ENCODE measurements at places on chromosomes 7 and 10.
A peak's percentile ranks its signal among the peaks of the same experiment; 100 is the strongest.

DNA sequence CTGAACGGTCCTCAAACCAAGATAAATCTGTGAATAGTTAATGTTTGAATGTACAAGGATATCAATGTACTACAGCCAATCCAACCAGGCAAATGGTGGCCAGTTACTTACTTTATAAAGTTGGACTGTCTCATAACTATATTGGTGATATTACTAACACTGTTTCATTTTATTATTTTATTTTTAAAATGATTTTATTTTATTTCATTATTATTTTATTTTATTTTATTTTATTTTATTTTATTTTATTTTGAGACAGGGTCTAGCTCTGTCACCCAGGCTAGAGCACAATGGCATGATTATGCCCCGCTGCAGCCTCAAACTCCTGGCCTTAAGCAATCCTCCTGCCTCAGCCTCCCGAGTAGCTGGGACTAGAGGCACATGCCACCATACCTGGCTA lies 6.8 kb downstream of the IL15RA start:
- DNase-seq: no peak

DNA sequence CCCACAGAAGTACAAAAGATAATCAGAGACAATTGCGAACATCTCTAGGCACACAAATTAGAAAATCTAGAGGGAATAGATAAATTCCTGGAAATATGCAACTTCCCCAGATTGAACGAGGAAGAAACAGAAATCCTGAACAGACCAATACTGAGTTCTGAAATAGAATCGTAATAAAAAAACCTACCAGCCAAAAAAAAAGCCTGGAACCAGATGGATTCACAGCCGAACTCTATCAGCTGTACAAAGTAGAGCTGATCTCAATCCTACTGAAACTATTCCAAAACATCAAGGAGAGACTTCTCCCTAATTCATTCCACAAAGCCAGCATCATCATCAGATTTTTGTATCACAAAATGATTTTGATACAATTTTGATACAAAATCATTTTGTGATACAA lies 206.4 kb downstream of the REEP3 start:
- DNase-seq: no peak

- DNase-seq: no peak
These were observed 1.7 kb upstream of the LDB1 start for GRCh38 chr10:102121739-102122372.

- peak; percentile 65 for DNase-seq
These were observed 399.5 kb upstream of the ANKRD30A start for GRCh38 chr10:36725581-36726520.

DNA sequence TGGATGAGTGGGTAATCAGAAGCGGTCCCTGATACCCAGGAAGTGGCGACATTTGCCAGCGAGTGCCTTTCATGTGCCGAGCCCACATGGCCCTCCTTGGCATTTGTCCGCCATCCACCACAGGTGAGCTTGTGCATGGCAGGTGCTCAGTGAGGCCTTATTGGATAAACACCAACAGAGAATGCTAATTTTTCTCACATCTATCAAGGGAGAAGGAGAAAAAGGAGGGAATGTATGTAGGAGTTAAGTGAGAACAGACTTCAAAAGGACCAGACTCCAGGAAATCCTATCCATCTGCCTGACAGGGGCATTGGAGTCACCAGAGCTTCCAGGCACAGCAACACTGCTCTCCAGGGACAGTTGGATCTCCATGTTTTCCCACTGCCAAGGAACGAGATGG lies 143.5 kb upstream of the ZMIZ1 start:
- DNase-seq: no peak

- DNase-seq: no peak
These were observed 327.9 kb downstream of the ADARB2 start for GRCh38 chr10:1409392-1409791.

DNA sequence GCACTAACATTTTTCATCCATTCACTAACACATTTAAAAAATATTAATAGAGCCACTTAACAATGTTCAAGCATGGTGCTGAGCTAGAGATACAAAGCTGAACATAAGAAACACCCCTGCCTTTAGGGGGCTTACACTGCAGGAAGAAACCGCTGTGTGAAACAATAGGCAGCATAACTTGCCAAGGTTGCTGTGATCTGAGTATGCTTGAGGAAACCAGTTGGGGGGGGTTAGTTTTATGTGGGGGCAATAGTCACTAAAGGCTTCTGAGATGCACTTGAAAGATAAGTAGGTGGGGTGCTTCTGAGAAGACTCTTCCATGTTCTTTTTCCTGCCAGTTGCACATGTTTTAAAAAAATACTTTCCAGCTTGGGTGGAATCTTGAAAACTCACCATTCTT lies 2.8 kb downstream of the RBM17 start:
- no peak for DNase-seq

DNA sequence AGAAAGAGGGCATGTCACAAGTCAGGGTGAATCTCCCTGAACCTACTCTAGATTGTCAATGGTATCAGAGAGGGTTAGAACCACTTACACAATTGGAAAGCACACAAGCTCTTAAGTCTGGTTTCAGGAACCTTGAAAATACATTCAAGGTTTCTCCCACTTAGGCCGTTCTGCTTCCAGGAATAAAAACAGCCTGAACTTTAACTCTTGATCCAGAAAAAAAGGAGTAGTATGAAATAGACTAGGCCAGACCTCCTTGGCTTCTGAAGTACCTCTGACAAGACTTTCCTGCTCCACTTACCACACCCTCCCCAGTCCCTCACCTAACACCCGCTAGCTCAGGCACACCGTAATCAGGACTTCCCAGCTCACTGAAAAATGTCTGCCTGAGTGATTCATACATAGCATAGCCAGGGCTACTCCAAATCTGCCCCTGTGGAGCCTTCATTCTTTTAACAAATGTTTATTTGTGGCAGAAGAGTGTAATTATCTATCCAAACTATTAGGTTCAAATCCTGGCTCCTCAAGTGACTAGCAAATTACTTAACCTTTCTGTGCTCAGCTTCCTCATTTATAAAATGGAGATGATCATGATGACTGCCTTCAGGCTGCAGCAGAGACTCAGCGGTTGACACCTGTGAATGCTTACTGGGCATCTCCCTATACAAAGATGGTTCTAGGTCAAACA lies 30.3 kb upstream of the IL6 start:
- DNase-seq: no peak

GRCh38 chr10:68594405-68594804 lies 34.3 kb downstream of the TET1 start:
- DNase-seq: peak; percentile 10

DNA sequence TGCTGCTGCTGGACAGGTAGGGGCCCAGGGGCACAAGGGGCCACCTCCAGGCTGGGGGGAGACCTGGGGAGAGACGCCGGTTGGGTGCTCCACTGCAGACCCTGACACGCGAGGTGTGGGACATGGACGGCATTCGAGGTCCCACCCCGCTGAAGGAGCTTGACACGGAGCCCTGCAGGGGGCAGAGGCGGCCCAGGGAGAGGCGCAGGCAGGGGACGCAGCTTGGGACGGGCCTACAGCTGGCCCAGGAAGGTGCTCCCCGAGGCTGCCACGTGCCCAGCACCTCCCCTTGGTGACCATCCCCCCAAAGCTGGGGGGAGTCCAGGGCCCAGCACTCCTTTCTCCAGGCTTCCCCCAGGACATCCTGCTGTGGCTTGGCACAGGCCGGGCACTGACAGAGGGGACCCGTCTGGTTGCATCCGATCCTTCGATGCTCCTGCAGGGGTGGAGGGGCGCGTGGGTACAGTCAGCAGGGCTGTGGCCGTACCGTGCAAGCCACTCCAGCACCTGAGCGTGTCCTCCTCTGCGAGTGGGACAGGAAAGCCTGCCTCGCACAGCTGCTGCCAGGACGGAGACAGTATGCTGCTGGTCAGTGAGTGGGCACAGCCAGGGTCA lies 174.4 kb downstream of the ELFN1 start:
- DNase-seq: no peak

- no peak for DNase-seq
These were observed 166.9 kb upstream of the SLC13A1 start for GRCh38 chr7:123366626-123367025.

- DNase-seq: peak; percentile 59
These were observed 75.0 kb upstream of the GPR22 start for GRCh38 chr7:107394831-107395230.

DNA sequence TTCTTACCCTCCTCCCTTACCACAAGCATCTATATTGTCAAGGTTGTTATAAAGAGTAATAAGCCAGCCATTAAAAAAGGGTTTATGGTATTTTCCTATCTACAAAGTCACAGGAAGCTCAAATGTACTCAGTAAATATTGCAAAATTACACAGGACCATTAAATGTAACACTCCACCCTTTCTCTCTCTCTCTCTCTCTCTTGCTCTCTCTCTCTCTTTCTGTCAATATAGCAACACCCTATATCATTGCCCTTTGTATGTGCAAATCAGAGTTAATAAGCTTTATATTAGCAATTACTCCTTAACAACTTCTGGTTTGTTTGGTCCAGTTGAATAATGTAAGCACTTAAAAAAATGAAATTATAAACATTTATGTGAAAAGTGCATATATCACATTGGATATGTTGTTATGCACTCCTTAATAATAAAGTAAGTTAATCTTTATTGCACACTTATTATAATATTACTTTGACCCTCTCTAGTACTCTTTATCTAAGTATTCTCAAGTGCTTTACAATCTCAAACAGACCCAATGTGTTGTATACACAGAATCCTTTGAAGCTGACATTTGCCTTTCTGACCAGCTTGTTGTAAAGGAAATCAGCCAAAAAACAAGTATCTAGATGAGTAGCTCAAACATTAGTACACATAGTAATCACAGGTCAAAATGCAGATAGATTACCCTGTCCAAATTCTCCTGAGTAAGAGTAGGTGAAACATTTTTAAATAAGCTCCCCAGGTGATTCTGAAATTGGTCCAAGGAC lies 93.2 kb downstream of the CFTR start:
- no peak for DNase-seq

DNA sequence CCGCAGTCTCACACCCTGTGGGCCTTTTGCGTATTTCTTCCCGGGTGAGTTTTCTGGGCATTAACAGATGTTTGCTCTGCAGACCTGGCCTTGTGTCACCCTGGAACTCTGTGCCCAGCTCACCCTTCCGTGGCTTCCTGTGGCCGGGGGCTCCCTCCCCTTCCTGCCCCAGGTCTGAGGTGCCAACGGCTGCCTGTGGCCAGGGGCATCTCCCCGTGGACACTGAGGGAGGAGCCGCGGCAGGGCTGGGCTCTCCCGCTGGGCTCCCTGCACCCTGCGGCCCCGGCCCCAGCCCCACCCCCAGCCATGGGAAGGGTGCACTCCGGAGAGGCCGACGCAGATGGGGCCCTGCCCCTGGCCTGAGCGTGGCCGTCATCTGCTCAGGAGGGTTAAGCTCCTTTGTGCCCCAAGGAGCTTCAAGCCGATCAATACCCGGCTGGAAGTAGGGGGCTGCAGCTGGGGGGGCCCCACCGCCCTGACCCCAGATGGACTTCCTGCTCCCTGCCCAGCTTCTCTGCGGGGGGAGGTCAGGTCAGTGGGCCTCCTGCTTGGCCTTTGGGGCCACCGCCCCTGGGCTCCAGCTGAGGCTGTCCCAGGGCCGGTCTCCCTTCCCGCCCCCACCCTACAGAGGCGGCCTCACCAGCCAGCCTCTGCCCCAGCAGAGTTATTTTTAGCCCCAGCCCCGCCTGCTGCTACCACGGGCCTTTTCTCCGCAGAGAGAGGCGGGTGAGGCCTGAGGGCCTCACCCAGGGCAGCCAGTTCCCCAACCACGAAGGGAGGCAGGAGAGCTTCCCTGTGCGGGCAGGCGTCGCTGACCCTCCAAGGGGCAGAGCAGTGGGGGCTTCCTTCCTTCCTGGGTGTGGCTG lies 24.2 kb downstream of the PWWP2B start:
- DNase-seq: no peak

DNA sequence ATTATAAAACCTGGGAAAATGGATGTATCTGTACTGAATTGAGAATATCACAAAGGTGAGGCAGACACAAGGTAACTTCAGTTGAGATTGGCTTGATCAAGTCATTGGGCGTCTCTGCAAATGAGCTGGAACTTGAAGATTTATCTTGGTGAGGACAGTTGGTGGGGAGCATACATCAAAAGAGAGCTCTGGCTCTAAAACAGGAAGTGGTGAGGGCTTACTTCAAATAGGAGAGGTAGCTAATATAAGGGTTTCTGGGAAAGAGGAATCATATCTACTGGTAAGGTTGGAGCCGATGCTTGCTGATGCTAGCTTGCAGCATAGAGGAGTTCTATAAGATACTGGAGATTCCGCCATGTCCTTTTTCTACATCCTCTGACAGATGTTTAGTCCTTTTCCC lies 39.9 kb upstream of the FGL2 start:
- DNase-seq: no peak

DNA sequence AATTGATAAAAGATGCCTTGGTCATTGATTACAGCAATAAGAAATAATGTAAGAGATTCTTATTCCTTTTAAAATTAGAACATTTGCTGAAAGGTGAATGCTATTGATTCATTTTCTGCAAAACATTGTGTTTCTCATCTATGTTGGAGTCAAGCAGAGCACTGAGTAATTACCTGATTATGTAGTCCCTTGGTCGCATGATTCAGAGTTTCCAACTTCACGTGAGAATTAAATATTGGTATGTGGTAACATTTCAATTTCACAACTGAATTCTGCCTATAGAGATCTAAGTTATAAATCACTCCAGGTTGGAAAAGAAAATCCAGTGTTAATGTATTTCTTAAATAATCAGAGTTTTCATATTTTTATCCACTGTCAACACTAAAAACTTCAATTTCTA lies 701.4 kb downstream of the PHTF2 start:
- no peak for DNase-seq

DNA sequence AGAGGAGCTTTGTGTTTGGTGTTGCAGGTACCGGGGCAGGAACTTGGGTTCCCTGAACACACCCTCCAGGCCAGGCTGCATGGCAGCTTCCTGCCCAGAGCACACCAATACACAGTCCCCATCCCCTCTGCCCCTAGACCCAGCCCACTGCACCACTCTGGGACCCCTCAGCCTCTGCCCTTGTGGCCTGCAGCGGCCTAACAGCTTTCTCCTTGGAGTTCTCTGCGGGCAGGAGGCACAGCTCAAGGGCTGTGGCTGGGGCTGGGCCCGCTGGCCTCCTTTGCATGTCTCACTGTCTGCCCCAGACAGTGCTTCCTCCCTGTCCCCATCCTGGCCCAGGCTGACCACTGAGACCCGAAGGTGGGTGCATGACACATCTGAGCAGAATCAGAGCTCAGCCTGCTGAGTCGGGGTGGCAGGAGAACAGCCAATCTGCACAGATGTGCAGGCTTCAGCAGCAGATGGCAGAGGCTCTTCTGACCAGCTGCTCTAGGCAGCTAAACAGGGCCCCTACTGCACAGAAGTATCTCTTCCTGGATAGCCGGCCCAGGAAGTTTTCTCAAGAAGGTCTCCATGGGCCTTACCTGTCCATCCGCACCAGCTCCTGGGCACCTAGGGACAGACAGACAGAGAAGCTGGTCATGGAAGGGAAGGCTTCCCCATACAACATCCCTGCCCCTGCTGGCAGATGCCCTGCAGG lies 20.8 kb downstream of the VSIR start:
- DNase-seq: no peak

DNA sequence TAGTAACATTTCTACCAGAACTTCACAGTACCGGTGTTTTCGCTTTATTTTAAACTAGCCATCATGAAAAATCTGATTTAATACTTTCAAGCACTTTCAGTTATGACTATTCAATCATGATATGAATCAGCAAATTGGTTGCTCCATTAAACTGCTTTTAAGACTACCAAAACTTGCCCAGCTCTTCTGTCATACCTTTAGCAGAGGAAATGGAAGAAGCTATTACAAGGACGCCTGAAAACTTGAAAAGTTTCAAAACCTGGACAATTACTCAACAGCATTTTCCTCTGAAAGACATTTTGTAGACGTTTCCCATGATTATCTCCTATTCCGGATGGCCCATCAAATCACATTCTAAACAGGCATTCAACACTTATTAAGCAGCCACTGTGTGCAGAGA lies 2.0 kb downstream of the JAZF1 start:
- DNase-seq: no peak
